ENCODE measurements at places on chromosomes 16 and 17.
A peak's percentile ranks its signal among the peaks of the same experiment; 100 is the strongest.

- no peak for DNase-seq
Observed at GRCh38 chr16:49348408-49349176, 25.0 kb upstream of the C16orf78 start.

- no peak for DNase-seq
Observed at GRCh38 chr17:39626171-39627046, at the start of gene PPP1R1B. Gene PPP1R1B, plus strand, starts transcription at chr17:39626952. Its CDS starts 441 bp downstream, at chr17:39627393.

- no peak for DNase-seq
Observed at GRCh38 chr17:3049705-3050295, 13.6 kb downstream of the OR1D5 start.

DNA sequence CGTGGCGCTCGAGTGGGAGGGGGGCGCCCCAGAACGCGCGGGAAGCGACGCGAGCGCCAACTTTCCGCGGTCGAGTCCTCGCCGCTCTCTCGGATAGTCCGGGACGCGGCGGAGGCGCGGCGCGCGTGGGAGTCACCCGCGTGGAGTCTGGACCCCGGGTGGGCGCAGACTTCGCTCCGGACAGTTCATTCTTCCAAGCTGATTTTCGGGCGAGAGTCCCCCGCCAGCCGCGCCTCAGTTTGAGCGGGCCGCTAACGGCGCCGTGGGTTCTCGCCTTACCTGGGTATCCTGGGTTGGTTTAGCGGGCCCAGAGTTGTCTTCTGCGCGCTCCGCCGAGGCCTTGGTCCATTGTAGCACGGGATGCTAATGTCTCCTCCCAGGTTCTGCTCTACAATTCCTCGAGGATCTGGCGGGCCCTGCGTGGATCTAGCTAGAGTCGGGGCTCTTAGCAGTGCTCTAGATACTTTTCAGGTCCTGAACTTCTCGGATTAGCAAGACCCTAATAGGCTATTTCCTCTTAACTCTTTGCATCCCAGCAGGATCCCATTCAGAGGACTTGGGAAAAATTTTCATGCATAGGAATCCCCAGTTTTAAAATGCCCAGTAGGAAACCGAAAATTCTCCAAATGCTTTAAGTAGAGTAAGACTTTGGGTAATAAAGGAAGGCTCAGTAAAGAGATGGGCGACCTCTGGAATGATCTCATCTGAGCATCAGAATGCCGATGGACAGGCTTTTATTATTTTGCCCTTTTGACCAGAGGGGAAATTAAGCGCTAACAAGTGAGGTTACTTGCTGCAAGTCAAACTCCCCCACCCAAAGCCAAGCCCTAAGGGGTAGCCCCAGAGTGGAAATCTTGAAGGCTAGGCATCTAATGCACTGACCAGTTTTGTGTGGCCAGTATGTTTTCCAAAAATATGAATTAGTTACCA, 537 bp upstream of the GJC1 start:
- DNase-seq = peak; percentile 25

GRCh38 chr17:63706336-63707082, 6.6 kb upstream of the LIMD2 start:
- DNase-seq = no peak

- DNase-seq = no peak
Observed at GRCh38 chr16:56258508-56259424, 67.5 kb downstream of the GNAO1 start.

DNA sequence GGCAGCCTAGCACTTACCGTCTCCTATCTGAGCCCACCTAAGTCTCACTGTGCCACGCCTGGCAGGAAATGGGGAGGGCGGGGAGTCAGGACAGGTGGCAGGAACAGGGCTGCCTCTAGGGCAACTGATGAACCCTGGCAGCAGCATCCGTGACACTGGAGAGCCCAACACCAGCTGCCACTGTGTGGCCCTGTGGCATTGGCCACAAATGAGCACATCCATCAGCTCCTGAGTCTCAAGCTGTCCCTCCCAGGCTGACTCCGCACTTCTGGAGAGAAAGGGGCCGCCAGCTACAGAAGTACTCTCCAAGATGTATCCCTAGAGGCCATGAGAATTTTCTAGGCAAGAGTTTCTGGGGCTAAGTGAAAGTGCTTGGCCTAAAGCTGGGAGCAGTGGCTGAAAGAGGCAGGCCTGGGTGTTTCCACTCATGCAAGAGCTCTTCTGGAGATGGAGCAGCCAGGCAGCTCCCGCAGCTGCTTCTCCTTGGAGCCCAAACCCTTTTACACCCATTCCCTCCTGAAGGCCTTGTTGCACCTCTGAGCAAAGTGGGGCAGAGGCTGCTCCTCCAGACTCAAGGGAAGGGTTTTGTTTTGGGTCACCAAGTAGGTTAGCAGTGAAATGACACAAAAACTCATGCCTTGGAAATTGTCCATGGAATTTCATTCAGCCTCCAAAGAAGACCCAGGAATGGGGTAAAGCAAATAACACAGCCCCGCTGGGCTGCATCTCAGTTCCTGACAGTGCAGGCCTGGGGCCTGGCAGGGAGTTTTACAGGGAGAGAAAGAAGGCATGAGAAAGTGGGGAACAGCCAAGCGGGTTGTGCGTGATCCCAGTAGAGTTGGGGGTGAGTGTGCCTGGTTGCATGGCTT, 25.8 kb downstream of the PEMT start:
- DNase-seq = no peak

DNA sequence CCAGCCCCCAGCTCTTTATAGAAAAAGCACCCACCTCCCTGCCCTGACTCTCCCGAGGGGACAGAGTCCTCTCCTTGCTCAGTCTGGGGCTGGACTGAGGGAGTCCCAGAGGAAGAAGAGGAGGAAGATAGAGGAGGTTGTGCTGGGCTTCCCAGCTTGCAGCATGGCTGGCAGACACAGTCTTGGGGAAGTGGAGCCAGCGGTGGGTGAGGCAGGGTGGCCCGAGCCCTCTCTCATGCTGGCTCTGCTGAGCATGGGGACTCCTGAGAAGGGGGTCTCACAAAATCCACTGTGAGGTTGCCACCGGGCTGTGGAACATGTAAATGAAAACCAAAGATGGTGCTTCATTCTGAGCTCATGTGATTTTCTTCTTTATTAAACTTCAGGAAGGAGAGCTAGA, 398.5 kb downstream of the SLC39A11 start:
- no peak for DNase-seq

- peak; percentile 61 for DNase-seq
Observed at GRCh38 chr16:71723537-71724319, 773 bp downstream of the PHLPP2 start.

DNA sequence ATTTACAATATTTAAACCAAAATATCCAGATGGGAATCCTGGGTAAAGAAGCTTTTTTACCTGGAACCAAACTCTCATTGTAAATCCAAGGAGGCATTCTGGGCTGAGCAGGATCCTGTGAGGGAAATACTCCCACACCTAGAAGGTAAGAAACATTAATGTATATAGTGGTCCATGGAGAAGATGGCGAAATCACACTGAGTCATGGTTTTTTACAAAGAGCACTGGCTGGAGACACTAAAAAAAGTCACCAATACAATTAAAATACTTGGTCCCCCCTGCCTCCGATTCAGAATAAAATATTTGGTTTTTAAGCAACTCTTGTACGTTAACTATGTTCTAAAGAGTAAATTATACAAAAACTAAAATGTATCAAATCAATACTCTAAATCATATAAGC, 32.9 kb downstream of the SYNRG start:
- DNase-seq = no peak

DNA sequence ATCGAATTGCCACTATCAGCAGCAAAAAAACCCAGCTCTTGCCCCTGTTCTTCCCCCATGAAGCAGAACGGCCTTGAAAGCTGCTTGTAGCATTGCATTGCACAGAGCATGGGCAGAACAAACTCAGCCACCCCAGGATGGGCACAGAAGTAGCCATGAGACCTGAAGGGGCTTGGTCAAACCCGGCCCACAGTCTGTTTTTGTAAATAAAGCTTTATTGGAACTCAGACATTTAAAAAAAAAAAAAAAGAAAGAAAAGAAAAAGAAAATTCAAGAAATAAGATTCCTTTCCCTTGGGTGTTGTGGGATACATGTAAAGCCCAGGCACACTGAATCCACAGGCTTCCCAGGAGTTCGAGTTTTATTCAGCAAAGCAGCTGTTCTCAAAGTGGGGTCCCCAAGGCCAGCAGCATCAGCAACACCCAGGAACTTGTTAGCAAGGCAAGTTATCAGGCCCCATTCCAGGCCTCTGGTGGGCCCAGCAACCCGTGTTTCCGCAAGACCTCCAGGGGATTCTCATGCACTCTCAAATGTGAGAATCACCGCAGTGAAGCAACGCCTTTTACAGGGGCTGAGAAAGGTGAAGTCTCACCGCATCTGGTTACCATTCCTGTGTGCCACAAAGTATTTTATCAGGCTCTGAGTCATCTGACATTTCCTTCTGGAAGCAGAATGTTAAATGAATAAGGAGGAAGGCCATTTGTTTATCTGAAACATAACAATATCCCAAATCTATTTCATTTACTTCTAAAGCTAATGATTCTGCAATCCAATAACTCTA, 108.2 kb downstream of the SLC39A11 start:
- DNase-seq = no peak

GRCh38 chr17:36525113-36525512, 9.6 kb downstream of the MYO19 start:
- no peak for DNase-seq

GRCh38 chr16:84209989-84210388, 19.0 kb downstream of the ADAD2 start:
- DNase-seq = no peak

DNA sequence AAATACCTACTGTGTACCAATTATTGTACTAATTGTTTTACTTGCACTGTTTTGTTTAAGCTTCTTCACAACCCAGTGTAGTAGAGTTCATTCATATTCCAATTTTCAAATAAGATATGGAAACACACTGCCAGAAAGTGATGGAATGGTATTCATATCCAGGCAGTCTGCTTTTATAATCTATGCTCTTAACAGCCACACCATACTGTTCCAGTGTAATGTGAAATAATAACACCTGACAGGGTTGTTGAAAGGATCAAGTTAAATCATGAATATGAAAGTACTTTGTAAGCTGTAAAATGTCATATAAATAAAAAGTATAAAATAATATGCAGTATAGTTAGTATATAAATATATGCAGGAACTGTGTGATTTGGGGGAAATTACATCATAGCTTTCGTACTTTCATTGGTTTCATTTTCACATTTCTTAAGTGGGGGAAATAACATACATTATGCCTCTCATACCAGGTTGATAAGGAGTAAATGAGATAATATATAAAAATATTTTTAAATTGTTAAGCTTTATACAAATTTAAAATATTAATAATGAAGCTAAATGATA, 230.8 kb downstream of the TANC2 start:
- DNase-seq = no peak

- DNase-seq = no peak
Observed at GRCh38 chr17:35743626-35744328, 9.3 kb downstream of the GAS2L2 start.

- no peak for DNase-seq
Observed at GRCh38 chr17:49029801-49030200, 32.6 kb downstream of the IGF2BP1 start.

Data from stimulated activated CD4-positive, alpha-beta T cell treated with anti-CD3 and anti-CD28 coated beads, Interleukin-1b, Interleukin-23, amount 100 ng/mL, for 4 hours (primary cell).